ENCODE measurements at places on chromosomes 6 and 20.

DNA sequence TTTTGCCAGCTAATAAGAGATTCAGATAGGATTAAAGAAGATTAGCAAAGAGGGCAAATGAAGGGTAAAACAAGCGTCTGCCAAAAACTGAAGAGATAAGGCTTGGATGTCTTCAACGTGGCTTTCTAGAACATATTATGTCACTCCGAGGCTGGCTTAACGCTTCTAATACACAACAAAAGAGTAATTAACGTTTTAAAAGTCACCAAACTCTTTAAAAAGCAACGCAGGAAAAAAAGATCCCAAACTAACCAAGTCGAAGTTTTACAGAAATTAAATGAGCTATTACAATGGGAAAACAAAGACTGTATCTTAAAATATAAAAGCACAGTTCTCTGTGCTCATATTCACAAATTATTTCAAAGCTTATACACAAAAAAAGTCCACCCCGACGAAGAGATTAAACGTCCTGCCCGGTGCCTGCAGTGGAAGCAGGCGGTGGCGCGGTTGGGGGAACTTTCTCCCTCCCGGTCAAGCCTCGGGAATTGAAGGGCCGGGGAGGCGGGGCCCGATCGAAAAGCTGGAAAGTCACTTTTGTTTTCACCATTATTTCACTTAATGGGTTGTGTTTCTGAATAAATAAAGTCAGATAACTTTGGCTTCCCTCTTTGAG is 1.2 kb downstream of the MAK start:
- no peak for DNase-seq

- DNase-seq = no peak
Measured at GRCh38 chr20:41177636-41178035, 40.3 kb downstream of the PLCG1 start.

DNA sequence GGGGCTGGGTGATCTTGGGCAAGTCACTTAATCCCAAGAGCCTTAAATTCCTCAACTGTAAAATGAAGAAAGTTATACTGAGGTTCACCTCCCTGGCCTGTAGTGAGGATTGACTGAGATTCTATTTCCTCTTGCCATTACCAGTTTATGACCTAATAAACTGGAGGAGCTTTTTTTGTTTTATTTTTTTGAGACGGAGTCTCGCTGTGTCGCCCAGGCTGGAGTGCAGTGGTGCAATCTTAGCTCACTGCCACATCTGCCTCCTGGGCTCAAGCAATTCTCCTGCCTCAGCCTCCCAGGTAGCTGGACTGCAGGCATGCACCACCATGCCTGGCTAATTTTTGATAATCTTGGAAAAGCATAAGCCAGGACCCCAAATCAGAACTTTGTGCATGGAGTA is 161.4 kb upstream of the SNX9 start:
- DNase-seq = no peak

GRCh38 chr20:32661820-32662528 is 11.8 kb downstream of the C20orf203 start:
- DNase-seq = no peak

DNA sequence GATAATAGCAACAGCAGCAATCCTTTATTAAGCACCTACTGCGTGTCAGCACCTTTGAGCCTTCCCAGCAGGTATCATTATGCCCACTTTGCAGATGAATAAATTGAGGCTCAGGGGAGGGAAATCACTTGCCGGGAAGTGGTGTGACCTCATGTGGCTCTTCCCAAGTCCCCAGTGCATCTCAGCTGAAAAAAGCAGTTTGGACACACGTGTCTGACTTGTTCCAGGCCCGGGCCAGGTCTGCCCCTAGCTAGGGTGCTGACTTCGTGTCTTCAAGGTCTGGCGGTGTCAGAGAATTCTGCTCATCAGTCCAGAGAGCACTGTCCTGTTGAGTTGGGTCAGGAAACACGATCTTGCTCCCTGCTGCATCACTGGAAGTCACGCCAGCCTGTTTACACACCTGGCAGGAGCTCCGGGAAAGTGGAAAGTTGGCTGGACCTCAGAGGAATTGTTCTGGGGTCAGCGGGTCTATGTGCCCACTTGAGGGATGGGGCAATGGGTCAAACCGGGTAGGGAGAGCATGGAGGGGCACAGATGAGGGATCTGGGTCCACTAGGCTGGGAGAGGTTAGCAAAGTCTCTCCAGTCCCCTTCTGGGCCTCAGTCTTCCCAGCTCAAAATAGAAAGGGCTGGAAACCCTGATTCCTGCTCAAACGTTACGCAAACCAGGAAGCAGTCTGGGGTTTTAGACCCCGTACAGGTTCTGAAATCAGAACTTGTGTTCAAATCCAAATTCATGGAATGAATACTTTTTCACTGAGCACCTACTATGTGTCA is 10.5 kb downstream of the SLC13A3 start:
- peak; percentile 20 for DNase-seq

GRCh38 chr20:62805155-62805710 is 598 bp downstream of the OGFR start:
- DNase-seq = no peak

GRCh38 chr6:151716526-151716932 is 91.0 kb upstream of the ESR1 start:
- DNase-seq = no peak

GRCh38 chr20:15561070-15561569 is 1012.1 kb downstream of the KIF16B start:
- no peak for DNase-seq

GRCh38 chr20:47318586-47319516 is 37.6 kb downstream of the ZMYND8 start:
- peak; percentile 57 for DNase-seq

GRCh38 chr6:132590362-132590761 is 821 bp upstream of the TAAR5 start:
- no peak for DNase-seq
